Activated naive CD8-positive, alpha-beta T cell treated with anti-CD3 and anti-CD28 coated beads for 36 hours (primary cell): ENCODE measurements at places on chromosomes 7 and 10. TPM values are rescaled to one million over a fixed set of nuclear protein-coding genes. Genes with fewer than 3 reads are reported as not detected.
A peak's percentile ranks its signal among the peaks of the same experiment; 100 is the strongest.

- H3K36me3 ChIP-seq: peaks cover 3% of the 10 kb centered on the region
- H3K4me1 ChIP-seq: peaks cover 12% of the 10 kb centered on the region
- H3K27ac ChIP-seq: no peak overlapping the region
These were observed 143.6 kb downstream of the GPR85 start for GRCh38 chr7:112942981-112943380.

Gene LIPJ
- not detected for total RNA-seq

Gene LLCFC1
- not detected for total RNA-seq

- no peak for DNase-seq
- no peaks in the 10 kb centered on the region for H3K4me1 ChIP-seq
- H3K27me3 ChIP-seq: peaks cover 14% of the 10 kb centered on the region
- no peak overlapping the region for H3K4me3 ChIP-seq
- H3K27ac ChIP-seq: no peak overlapping the region
- no peaks in the 10 kb centered on the region for H3K36me3 ChIP-seq
These were observed 14.5 kb upstream of the EGR2 start for GRCh38 chr10:62830679-62831078.

GRCh38 chr7:13986208-13986607, 3.3 kb downstream of the ETV1 start:
- no peaks in the 10 kb centered on the region for H3K36me3 ChIP-seq
- H3K27me3 ChIP-seq: peaks cover 22% of the 10 kb centered on the region
- H3K27ac ChIP-seq: no peak overlapping the region

DNA sequence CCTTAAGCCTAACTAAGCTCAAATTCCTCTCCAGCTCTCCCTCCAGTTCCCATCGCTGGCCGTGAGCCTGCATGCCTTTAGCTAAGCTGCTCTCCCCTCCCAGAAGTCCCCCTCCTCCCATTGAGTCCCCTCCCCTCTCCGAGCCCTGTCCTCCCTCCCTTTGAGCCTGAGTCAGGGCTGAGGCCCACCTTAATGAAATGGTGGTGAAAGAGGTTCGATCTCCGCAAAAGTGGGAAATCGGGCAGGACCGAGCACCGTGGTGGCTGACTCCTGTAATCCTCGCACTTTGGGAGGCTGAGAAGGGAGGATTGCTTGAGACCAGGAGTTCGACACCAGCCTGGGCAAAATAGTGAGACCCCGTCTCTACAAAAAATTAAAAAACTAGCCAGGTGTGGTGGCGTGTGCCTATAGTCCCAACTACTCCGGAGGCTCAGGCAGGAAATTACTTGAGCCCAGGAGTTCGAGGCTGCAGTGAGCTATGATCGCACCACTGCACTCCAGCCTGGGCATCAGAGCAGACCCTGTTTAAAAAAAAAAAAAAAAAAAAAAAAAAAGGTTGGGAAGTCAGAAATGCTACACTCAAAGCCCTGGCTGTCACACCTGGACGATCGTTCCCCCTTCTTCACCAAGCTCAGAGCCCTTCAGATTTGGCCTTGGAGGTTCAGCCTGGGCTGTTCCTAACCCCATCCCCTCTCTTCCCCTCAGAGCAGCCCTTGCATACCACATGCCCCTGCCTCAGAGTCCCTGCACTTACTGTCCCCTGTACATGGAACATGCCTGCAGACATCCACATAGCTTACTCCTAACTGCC, 995 bp upstream of the CLDN3 start:
- no peak overlapping the region for H3K4me3 ChIP-seq
- H3K36me3 ChIP-seq: no peaks in the 10 kb centered on the region
- peaks cover 62% of the 10 kb centered on the region for H3K27me3 ChIP-seq
- peaks cover 3% of the 10 kb centered on the region for H3K4me1 ChIP-seq

GRCh38 chr7:5005066-5005465, 40.6 kb upstream of the RBAK start:
- no peak for DNase-seq
- no peaks in the 10 kb centered on the region for H3K27me3 ChIP-seq
- no peak overlapping the region for H3K27ac ChIP-seq
- peaks cover 28% of the 10 kb centered on the region for H3K36me3 ChIP-seq

GRCh38 chr7:101973130-101973529, 155.7 kb downstream of the CUX1 start:
- H3K27me3 ChIP-seq: no peaks in the 10 kb centered on the region
- peaks cover 3% of the 10 kb centered on the region for H3K36me3 ChIP-seq
- peaks cover 1% of the 10 kb centered on the region for H3K4me1 ChIP-seq
- no peak for DNase-seq
- no peak overlapping the region for H3K27ac ChIP-seq

DNA sequence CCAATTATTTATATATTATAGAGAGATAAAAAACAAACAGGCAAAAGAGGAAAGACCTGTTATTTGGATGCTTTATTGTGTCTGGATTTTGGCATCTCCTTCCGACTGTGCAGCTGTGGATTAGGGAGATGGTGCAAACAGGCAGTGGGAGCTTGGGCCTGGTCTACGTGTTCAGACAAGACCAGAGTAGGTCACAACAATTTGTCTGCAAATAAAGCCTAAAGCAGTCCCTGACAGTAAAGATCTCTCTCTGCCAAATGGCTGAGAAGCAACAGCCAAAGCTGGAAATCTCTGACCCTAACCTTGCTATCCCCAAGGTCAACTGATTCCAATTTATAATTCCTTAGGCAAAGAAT, 82.0 kb downstream of the ABLIM1 start:
- no peak for DNase-seq
- no peak overlapping the region for H3K27ac ChIP-seq
- no peaks in the 10 kb centered on the region for H3K4me1 ChIP-seq
- no peak overlapping the region for H3K4me3 ChIP-seq

DNA sequence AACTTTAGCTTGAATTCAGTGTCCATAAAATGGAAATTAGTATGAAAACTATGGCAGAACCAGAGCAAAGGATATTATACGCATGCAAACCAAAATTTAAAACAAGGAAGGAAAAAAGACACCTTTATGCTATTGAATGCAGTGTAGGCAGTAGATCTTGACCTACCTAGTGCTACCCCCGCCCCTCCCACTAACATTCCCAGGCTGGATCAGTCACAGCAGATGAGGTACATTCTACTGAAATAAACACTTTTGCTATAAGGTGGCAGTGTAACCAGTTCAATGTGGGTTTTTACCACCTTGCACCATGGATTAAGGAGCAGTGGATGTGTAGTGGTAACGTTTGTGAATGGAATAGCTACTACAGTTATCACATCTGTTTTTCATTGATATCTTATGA, 27.9 kb downstream of the SRI start:
- no peaks in the 10 kb centered on the region for H3K4me1 ChIP-seq
- peaks cover 11% of the 10 kb centered on the region for H3K36me3 ChIP-seq
- DNase-seq: no peak
- H3K27me3 ChIP-seq: no peaks in the 10 kb centered on the region

Gene PTPN12
- total RNA-seq: 9.8 TPM

DNA sequence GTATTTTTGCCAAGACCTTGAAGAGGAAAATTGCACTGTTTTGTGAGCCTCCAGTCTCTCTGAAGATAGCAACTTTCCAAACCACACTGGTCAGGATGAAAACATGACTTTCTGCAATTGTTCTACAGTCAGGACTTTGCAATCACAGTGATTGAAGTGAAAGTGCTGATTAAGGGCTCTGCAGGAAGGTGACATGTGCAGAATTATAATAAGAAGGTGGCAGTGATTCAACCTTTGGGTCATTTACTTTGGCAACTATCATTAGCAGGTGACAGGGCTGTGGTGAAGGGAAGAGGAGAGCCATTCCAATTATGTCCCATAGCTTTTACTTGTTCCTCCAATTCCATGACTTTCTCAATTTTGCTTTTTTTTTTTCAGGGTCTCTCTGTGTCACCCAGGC, 350.0 kb upstream of the FZD8 start:
- no peak overlapping the region for H3K27ac ChIP-seq
- no peaks in the 10 kb centered on the region for H3K36me3 ChIP-seq
- no peak overlapping the region for H3K4me3 ChIP-seq
- H3K27me3 ChIP-seq: peaks cover 4% of the 10 kb centered on the region
- DNase-seq: no peak

DNA sequence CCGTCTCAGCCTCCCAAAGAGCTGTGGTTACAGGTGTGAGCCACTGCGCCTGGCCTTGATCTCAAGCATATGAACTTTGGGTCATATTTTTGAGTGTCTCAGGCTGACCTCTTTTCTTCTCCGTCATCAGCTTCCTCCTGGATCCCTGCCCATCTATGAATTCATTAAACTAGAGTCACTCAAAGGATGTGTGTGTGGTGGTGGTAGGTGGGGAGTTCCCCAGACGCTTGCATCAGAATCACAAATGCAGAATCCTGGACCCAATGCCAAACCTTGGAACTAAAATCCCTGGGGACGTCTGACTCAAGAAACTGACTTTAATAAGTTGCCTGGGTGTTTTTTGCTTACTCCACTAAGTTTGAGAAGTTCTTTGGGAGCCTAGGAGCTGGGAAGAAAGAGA, 6.7 kb upstream of the CREB5 start:
- peaks cover 55% of the 10 kb centered on the region for H3K27me3 ChIP-seq
- no peaks in the 10 kb centered on the region for H3K36me3 ChIP-seq
- H3K4me3 ChIP-seq: no peak overlapping the region
- peak overlapping the region; percentile 69 for H3K27ac ChIP-seq
- no peak for DNase-seq

DNA sequence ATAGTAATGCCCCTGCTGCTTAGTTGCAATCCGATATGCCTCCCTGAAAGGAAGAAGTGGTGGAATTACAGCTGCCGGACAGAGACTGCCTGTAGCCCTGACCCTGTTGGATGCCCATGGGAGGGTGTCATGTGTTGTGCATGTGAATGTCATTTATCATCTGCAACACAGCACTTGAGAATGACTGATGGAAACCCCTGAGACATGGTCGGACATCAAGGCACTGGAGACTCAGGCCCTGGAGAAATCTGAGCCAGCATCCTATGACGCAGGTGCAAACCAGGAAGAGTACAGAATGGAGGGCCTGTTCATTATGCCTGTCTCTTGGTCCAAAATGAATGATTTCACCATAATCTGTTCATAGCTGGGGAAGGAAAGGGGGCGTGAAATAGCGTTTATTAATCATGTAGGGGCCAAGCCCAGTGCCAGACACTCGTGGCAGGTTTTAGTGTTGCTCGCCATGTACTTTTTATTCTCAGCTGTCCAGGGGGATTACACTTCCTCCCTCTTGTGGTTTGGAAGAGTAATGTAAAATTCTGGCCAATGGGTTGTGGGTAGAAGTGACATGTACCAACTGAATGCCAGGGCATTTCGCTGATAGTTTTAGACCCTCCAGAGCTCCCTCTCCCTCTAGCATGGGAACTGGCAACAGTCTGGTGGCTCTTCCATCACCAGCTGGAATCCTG, 23.0 kb upstream of the LEP start:
- H3K27ac ChIP-seq: no peak overlapping the region
- H3K27me3 ChIP-seq: no peaks in the 10 kb centered on the region
- no peaks in the 10 kb centered on the region for H3K36me3 ChIP-seq
- H3K4me3 ChIP-seq: no peak overlapping the region
- no peak for DNase-seq
- H3K4me1 ChIP-seq: no peaks in the 10 kb centered on the region

Gene TEX36
- not detected for total RNA-seq

DNA sequence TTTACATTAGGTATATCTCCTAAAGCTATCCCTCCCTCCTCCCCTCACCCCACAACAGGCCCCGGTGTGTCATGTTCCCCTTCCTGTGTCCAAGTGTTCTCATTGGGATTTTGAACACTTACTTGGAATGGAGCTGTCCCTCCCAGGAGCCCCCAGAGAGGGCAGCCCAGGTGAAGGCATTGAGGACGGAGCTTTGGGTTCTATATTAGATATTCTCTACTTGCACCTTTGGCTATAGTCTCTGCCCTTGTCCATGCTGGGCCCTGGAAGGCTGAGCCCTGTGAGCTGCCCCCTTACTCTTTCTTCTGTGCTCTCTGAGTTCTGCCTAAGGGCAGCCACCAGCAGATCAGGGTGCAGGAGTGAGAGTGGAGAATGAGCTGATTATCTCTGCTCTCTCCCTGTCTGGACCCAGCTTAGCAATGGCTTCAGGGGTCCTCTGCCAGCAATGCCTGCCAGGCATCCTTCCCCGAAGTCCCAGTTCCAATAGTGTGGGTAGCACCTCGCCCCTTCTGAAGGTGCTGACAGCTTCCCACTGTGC, 11.2 kb downstream of the ADRA2A start:
- no peaks in the 10 kb centered on the region for H3K36me3 ChIP-seq
- H3K27ac ChIP-seq: no peak overlapping the region
- no peaks in the 10 kb centered on the region for H3K4me1 ChIP-seq
- no peak overlapping the region for H3K4me3 ChIP-seq
- no peak for DNase-seq
- H3K27me3 ChIP-seq: no peaks in the 10 kb centered on the region

DNA sequence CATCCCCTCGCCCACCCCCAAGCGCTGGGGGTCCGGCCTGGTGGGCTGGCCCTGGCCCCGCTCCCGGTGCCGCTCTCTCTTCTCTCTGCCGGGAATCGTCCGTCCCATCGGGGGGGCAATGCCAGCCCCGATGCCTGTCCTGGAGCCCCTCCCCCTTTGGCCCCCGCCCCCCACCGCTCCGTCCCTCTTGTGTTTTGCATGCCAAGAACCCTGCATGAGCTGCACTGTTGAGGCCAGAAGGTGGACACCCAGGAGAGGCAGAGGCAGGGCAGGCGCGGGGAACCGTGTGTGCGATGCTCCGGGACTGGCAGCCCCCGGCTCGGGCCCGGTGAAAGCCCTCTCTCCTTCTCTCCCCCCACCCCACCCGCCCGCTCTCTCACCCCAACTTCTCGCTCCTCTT, 22.1 kb upstream of the HSPB1 start:
- H3K27me3 ChIP-seq: peaks cover 71% of the 10 kb centered on the region
- no peak overlapping the region for H3K27ac ChIP-seq
- H3K36me3 ChIP-seq: no peaks in the 10 kb centered on the region
- no peak for DNase-seq
- H3K4me3 ChIP-seq: no peak overlapping the region
- H3K4me1 ChIP-seq: peaks cover 7% of the 10 kb centered on the region

Gene IRF5
- 3.8 TPM for total RNA-seq

Gene MMP21
- not detected for total RNA-seq

Gene PDK4
- not detected for total RNA-seq

GRCh38 chr10:63505562-63505961, 15.6 kb upstream of the REEP3 start:
- no peak overlapping the region for H3K4me3 ChIP-seq
- no peak overlapping the region for H3K27ac ChIP-seq
- DNase-seq: no peak
- peaks cover 13% of the 10 kb centered on the region for H3K36me3 ChIP-seq
- no peaks in the 10 kb centered on the region for H3K27me3 ChIP-seq
- peaks cover 24% of the 10 kb centered on the region for H3K4me1 ChIP-seq

Gene OPALIN
- not detected for total RNA-seq

- DNase-seq: no peak
- no peaks in the 10 kb centered on the region for H3K27me3 ChIP-seq
- no peak overlapping the region for H3K27ac ChIP-seq
- H3K36me3 ChIP-seq: peaks cover 47% of the 10 kb centered on the region
These were observed 27.2 kb downstream of the IPMK start for GRCh38 chr10:58240531-58240930.

- no peak overlapping the region for H3K4me3 ChIP-seq
- H3K27me3 ChIP-seq: peaks cover 10% of the 10 kb centered on the region
- H3K36me3 ChIP-seq: no peaks in the 10 kb centered on the region
These were observed 6.9 kb upstream of the NOBOX start for GRCh38 chr7:144410441-144410840.

- H3K27me3 ChIP-seq: no peaks in the 10 kb centered on the region
- H3K4me1 ChIP-seq: no peaks in the 10 kb centered on the region
- no peak overlapping the region for H3K4me3 ChIP-seq
- DNase-seq: no peak
- H3K27ac ChIP-seq: no peak overlapping the region
These were observed 28.0 kb downstream of the FRMPD2 start for GRCh38 chr10:48246501-48246900.
